Aorta (tissue), 5 donors: ENCODE measurements at places on chromosomes 5 and 9. TPM values are rescaled to one million over a fixed set of nuclear protein-coding genes. Genes with fewer than 3 reads are reported as not detected.

DNA sequence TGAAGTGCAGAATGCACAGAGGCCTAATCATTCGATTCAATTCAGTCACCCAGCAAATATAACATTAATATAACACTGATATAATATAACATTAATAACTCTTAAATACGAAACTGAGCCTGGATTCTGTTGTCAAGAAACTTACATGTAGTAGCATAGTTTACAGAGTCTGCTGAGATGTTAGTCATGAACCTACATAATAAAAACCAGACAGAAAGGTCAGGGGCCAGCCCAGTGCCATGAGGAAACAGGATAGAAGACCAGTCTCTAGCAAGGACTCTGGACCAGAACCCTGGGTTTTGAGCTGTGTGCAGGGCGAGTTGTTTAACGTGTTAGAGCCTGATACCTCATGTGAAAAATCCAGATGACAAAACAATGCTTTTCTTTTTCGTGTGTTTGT is 234.7 kb downstream of the NR2F1-AS1 start:
- no peak for DNase-seq

Gene TRIP13
- total RNA-seq: 1.3 TPM

- no peak for DNase-seq
These were observed 917.8 kb upstream of the C9orf72 start for GRCh38 chr9:28491121-28491520.

Gene ADAMTS2
- 24.5 TPM for total RNA-seq

Gene MSMP
- 2.0 TPM for total RNA-seq

Gene CYLC2
- total RNA-seq: not detected

GRCh38 chr5:56819060-56819881 is 3.9 kb downstream of the MAP3K1 start:
- DNase-seq: no peak

DNA sequence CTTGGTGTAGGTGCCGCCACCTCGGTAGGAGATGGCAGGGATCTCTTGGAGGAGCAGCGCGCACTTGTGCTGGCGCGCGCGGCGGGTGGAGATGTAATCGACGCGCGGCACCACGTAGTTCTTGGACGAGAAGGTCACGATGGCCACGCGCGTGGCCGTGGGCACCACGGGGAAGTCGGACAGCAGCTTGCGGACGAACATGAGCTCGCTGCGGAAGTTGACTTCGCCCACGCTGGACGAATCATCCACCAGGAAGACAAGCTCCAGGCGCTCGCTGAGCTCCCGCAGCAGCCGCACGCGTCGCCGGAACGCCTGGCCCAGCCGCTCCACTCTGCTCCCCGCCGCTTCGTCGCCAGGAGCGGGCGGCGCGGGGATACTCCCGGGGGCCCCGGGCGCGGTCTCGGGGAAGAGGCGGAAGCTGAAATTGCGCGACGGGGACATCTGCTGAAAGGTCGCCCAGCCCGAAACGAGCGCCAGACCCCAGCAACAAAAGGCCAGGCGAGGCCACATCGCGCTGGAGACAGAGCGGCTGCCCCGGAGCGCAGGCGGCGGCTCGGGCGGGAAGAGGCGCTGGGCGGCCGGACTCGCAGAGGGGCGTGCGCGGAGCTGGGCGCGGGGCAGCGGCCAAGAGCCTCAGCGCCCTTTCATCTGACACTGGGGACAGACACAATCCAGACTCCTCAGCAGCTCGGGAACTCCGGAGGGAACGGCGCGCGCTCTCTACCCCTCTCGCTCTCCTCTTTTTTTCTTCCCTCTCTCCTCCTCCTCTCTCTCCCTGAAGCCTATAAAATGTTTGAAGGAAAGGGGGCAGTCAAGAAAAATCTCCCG is at the start of gene SVEP1:
SVEP1 (minus strand) TSS at position 708 of the 828 bp plus-strand sequence; CDS start at position 510, 198 bp downstream.
- peak; percentile 88 for DNase-seq

GRCh38 chr9:96020792-96021550 is 145.5 kb downstream of the ERCC6L2 start:
- peak; percentile 84 for DNase-seq

Gene SPZ1
- total RNA-seq: not detected

DNA sequence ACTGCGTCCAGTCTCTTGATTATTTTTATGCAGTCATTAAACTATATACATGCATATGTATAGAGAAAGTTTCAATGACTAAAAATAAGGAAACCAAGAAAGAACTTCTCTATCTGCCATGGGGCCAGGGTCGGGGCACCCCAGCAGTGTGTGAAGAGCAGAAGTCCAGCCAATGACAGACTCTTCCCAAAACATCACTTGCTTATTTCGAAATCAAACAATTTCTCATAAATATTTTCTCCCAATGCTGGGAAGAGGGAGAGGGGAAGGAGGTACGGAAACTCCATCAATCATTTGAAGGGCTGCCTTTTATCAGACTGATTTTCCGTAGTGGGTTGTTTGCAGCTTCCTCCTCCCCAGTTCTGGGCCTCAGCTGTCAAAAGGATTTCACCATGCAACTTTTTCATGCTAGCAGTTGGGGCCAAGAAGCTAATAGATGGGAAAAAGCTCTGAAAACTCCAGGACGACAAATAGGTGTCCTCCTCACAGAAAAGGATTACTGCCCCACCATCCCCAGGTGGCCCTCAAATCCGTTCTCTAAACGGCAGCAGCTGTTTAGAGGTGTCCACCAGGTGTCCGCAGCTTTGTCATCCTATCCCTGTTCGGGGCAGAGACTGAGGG is 617 bp upstream of the FPGS start:
- DNase-seq: no peak

- no peak for DNase-seq
These were observed 14.3 kb downstream of the ATPSCKMT start for GRCh38 chr5:10235350-10235749.

Gene MAST4
- total RNA-seq: 66.5 TPM

Gene COL15A1
- total RNA-seq: 53.3 TPM

Gene PRRX2
- 68.8 TPM for total RNA-seq

DNA sequence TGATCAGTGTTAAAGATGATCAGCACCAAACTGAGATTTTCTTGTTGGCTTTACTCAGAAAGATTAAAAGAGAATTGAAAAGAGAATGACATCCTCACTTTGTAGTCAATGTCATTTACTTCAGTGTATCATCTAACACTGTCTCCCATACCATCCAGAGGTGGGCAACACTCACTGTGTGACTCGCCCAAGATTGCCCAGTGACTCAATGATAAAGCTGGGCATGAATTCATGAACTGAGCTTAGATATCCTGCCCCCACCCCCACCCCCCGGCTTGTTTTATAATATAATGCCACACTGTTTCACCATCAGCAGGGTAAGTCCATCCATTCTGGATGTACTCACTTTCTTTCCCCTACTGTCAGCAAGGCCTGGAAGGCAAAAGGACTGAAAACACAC is 242.2 kb downstream of the FAM114A2 start:
- no peak for DNase-seq

- DNase-seq: no peak
These were observed 98.5 kb downstream of the GPR21 start for GRCh38 chr9:123131993-123132392.

DNA sequence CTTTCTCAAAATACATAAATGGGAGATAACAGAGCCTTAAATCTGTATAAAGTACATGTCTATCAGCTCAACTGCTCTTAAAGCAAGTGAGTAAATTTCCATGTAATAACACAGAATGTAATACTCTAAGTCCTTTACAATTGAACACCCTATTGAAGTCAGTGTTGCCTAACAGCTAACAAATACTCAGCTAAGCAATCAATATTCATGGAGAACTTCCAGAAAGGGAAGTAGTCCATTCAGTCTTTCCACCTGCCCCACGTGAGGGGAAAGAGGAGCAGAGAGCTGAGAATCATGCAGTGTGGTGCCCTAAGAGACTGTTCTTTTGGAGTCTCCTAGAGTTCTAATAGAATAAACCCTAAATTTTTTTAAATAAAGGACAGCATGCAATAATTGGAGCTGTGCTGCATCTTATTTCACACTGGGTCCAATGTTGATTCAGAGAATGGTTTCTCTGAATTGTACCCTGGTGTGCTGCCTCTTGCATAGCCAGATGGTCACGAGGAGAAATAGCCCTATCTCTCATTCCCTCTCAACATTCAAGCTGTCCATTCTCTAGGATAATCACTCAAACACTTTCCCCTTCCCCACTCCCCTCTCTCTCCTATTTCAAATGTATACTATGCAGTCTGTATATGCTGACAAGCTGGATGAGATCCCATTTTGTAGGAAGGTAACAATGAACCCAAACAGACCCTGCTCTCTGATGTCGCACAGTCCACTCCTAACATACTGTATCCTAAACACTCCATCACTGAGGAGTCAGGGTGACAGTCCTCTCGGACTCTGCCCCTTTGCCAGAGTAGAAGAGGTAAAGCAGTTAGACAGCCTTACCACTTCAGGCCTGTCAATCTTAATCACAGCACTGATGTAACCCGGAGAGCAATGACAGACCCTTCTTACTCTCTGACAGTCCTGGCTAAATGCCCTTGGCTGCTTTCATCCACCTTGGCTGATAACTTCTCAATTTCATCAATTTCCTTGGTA is 134.8 kb downstream of the EPB41L4A start:
- DNase-seq: no peak

Gene FAT2
- 0.15 TPM for total RNA-seq

Gene SLC26A2
- 14.0 TPM for total RNA-seq

Gene SPEF2
- 4.4 TPM for total RNA-seq

GRCh38 chr5:179292681-179293635 is 52.3 kb downstream of the ADAMTS2 start:
- DNase-seq: peak; percentile 53

DNA sequence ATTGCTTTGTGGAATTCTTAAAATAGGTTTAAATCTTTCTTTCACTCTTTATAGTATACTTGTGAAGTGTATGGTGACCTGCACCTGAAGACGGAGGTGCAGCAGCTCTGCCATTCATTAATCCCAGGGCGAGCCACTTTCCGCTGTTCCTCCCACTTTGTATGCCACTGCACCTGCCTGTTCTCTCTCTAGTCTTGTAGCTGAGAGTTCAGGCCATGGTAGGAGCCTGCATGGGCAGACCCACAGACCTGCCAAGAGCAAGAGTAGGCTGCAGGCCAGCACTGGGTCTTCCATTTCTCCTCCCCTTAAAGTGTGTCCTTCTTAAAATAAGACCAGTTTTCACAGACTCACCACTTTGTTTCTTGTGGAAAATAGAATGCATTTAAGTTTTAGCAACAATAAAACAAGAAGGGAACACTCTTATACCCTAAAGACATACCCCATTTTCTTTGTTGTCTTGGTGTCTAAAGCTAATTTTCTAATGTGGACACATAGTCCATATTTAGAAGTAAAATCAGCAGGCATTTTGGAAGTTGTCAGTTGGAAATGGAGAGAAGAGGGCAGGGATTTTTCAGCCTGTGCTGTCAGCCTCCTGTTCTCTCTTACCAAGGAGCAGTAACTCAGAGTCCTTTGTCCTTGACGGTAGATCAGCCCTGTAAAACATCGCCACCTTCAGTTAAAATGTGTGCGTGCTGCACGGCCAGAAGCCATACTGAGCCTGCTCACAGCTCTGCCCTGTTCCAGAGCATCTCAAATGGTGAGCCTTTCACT is 103.2 kb downstream of the SNCAIP start:
- DNase-seq: no peak
